ENCODE measurements at places on chromosomes 12 and 14.

DNA sequence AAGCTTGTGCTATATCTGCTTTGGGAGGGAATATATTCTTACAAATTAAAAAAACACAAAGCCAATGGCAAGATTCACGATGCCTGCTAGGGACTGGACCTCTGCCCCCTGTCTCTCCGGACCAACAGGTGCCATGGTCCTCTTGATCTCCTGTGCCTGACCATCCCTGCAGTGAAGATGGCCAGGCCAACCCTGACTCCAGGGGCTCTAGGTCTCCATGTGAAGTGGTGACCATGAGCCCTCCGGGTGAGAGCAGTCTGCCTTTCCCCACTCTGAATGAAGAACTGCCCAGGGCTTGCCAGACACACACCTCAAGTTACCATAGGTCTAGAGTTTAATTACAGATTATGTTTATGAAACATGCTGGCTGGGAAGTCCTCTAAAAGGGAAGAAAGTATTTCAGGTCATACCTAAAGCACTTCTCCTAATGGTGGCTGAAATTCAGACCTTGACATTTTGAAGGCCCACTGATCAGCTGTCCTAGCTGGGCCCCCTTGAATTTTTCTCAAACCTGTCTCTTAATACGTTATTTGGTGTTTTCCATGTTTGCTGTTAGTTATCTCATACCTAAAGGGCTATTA, 1.4 kb downstream of the ARHGDIB start:
- DNase-seq, result no peak

DNA sequence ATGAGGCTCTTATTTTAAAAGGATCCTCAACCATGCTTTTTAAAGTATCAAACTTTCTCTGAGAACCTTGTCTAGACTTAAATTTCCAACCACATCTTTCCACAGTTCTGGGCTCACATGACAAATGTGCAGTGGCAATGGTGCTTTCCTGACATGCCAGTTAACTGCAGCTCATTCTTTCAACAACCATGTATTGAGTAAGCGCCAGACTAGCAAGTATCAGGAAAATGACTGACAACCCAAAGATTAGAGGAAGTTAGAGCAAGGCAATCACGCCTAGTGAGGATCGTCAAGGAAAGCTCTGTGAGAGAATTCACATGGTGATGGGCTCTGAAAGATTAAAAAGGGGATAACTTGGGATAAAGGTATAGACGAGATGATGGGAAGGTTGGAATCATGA, 35.8 kb downstream of the FLVCR2 start:
- DNase-seq, result no peak

- no peak for DNase-seq
These were observed 68.2 kb downstream of the ANKS1B start for GRCh38 chr12:99916555-99916954.

- DNase-seq, result no peak
These were observed 640.9 kb downstream of the MED13L start for GRCh38 chr12:115636546-115636945.

GRCh38 chr14:56150645-56151345, 32.6 kb downstream of the PELI2 start:
- no peak for DNase-seq

GRCh38 chr14:63874223-63874622, 21.4 kb downstream of the SYNE2 start:
- DNase-seq, result no peak

DNA sequence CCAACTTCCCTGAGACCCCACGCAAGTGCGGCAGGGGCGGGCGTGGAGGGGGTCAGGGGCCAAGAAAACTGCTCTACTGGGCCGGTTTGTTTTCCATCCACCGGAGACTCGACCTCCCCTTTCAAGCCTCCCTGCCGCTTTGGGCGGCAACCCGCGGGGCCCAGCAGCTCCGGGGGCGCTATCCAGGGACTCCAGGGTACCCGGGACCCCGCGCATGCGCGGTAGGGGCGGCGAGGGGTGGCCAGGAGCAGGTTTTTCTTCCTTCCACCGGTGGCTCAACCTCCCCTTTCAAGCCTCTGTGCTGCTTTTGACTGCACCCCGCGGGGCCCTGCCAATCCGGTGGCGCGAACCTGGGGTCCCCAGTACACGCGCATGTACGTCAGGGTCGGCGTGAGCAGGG, 323.5 kb downstream of the ALG10 start:
- DNase-seq, result no peak

DNA sequence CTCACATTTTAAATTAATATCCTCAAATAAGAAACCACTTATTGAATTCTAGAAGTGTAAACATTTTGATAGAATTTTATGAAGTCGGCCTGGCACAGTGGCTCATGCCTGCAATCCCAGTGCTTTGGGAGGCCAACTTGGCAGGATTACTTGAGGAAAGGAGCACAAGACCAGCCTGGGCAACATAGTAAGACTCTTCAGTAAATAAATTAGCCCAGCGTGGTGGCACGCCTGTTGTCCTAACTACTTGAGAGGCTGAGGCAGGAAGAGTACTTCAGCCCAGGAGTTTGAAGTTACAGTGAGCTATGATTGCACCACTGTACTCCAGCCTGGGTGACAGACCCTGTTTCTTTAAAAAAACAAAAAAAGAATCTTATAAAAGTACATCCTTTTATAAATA, 8.9 kb upstream of the ZNF410 start:
- no peak for DNase-seq

- DNase-seq, result no peak
These were observed 174.6 kb downstream of the STXBP6 start for GRCh38 chr14:24875203-24875838.

- no peak for DNase-seq
These were observed 9.9 kb upstream of the SRSF9 start for GRCh38 chr12:120479458-120479857.

GRCh38 chr12:27384261-27384590, 51.6 kb downstream of the BMAL2 start:
- no peak for DNase-seq

- no peak for DNase-seq
These were observed 658.0 kb upstream of the MDGA2 start for GRCh38 chr14:48333221-48333920.

- DNase-seq, result no peak
These were observed 172.2 kb downstream of the NPAS3 start for GRCh38 chr14:33110737-33111443.

GRCh38 chr12:105090361-105090760, 6.1 kb upstream of the ALDH1L2 start:
- DNase-seq, result no peak

DNA sequence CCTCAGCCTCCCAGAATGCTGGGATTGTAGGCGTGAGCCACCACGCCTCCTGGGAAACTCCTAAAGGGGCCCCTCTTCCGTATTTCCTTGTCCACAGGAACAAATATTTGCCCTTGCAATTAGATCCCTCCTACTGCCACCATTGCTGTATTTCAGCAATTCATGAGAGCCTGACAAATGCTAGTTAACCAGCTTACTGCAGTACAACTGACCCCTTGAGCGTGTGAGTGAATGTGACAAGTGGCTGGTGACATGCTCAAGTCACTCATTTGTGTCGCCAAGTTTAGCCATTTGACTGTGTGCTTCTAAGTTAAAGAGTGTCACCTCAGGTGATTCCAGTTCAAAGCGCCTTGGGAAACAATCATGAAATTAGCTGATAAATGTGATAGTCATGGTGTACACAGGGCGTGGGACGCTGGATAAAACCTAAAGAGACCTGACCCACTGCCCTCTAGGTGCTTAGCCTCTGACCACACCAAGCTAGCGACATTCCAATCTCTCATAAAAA, 56.1 kb upstream of the MAP1LC3B2 start:
- DNase-seq, result no peak

DNA sequence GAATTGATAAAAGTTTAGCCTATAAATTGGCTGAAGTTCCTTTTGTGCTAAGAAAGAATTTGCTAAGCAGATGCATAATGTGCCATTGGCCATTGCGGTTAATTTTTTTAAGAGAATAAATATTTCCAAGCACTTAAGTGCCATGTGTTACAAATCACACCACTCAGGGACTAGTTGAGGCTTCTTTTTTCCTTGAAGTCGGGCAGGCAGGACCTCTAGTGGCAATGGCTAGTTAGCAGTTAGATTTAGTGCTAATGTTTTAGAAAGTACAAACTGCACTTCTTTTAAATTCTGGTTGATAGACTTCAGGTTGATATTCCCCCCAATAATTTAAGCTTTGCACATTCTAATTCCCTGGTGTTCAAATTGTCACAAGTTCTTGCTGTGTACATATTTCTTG, 294.3 kb downstream of the APAF1 start:
- DNase-seq, result no peak

DNA sequence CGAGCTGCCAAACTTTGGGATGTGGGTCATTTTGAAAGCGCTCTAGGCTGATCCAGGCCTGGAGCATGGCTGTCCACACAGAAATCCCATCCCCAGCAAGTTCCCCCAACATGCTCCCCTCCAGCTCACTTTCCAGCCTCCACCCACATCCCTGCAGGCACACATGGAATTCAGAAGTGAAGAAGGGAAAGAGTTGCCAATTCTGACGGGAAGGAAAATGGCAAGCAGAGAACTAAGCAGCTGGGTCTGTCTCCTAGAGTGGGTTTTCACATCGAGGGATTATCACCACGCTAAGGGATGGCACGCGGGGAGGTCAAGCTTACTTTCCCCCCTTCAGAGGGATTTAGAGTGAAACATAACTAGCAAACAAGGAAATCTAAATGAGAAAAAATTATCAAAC, 142.3 kb downstream of the RIMBP2 start:
- DNase-seq, result no peak

DNA sequence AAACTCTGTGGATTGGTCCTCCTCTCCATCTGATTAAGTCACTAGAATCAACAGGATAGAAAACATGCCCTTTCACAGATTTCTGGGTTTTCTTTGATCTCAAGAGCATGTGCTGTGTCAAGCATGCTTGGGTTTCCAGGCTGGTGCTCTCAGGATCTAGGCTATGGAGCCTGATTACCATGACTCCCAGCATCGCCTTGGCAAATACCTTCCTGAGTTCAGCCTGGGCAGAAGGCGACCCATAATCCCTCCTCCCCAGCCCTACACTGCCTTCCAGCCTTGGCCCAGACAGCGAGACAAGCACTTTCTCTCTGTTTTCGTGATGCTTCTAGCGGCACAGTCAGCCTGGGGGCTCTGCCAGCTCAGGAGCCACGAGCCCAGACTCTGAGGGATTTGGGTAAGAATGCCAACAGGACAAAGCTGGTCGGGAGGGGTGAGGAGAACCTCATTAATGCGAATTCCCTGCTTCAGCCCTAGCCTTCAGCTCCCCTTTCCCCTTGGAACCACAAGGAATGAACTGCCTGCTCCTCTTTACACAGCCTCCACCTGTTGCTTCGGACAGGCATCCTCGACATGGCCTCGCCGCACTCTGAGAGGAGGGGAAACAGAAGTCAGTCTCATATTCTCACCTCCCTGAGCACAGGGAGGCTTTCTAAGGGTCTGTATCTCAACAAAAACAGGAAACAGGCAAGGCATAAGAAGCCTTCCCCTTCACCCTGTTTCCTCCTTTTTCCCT, 227.1 kb downstream of the MSRB3 start:
- DNase-seq, result no peak

- peak; percentile 61 for DNase-seq
These were observed 426.5 kb upstream of the OR4E1 start for GRCh38 chr14:22099942-22100763.

- DNase-seq, result no peak
These were observed 9.3 kb downstream of the NFKBIA start for GRCh38 chr14:35395283-35395682.

DNA sequence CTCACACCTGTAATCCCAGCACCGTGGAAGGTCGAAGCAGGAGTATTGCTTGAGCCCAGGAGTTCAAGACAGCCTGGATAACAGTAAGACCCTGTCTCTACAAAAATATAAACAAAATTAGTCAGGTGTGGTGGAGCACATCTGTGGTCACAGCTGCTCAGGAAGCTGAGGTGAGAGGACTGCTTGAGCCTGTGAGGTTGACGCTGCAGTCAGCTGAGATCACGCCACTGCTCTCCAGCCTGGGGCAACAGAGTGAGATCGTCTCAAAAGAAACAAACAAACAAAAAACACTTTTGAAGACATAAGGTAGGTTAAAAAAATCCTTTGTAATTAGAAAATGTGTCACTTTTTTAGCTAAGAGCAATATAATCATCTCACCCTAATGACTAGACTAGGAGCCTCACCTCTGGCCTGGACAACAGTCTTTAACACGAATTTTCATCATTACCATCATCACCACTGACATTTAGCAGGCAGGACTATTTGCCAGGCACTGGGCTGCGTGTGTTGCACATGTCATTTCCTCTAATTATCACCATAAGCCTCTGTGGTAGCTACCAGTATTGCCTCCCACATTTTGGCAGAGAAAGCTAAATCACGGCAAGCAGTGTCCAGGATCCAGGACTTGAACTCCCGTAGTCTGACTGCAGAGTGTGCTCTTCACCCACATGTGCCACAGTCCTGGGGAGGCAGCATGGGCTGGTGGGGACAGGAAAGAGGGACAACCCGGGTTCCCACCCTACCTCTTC, 4.6 kb upstream of the SYCP3 start:
- DNase-seq, result no peak

GRCh38 chr12:19298836-19299605, 140.3 kb upstream of the AEBP2 start:
- no peak for DNase-seq

DNA sequence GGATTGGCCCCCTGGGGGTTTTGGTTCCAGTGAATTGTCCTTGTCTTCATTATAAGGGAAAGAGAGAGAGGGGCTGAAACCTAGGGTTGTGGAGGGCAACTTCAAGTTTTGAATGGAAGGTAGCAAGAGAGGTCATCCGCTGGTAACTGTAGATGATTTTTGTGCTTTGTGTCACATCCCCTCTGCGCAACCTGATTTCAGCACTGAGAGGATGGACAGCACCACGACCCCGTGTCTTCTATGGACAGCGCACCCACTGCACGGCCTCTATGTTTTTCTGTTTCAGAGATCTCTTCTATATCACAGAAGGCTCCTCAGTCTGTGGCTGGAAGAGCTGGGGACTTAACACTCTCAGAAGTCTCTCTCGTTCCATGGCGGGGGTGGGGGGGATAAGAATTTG, 127.0 kb upstream of the RPH3A start:
- DNase-seq, result peak; percentile 28

DNA sequence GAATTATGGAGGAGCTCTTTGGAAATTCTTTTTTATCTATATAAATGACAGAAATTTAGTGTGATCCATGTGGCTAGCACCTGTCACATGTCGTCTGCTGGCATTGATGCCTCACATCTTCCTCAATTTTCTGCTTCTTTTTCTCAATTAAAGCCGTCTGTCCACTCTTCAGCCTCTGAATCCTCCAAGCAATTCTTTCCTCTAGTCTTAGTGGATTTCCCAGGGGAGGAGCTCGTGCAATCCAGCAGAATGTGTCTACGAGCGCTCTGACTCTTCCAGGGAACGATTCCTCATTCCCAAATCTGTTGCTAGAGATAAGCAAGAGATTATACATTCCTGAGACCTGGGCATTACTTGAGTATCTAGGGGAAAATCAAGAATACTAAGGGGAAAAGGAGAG, 176.6 kb downstream of the EMP1 start:
- no peak for DNase-seq

GRCh38 chr14:99578541-99579101, 25.4 kb downstream of the CCDC85C start:
- no peak for DNase-seq

- no peak for DNase-seq
These were observed 14.4 kb downstream of the CD9 start for GRCh38 chr12:6214633-6215032.

Data from mesothelial cell of epicardium (in vitro differentiated cells).